Urinary bladder (tissue), 4 donors: ENCODE measurements at places on chromosomes 6 and 20. TPM values are rescaled to one million over a fixed set of nuclear protein-coding genes. Genes with fewer than 3 reads are reported as not detected.

The MAK gene
- polyA plus RNA-seq = 0.06 TPM

The RPL10A gene
- 2,572 TPM for polyA plus RNA-seq

The CRISP2 gene
- not detected for polyA plus RNA-seq

The ASIP gene
- 0.80 TPM for polyA plus RNA-seq

The ADGRF5 gene
- polyA plus RNA-seq = 16.2 TPM

The SLC17A2 gene
- 0.04 TPM for polyA plus RNA-seq

The FAM217A gene
- not detected for polyA plus RNA-seq

GRCh38 chr20:63270606-63271325 is 1.8 kb upstream of the ARFGAP1 start:
- no peak for DNase-seq

DNA sequence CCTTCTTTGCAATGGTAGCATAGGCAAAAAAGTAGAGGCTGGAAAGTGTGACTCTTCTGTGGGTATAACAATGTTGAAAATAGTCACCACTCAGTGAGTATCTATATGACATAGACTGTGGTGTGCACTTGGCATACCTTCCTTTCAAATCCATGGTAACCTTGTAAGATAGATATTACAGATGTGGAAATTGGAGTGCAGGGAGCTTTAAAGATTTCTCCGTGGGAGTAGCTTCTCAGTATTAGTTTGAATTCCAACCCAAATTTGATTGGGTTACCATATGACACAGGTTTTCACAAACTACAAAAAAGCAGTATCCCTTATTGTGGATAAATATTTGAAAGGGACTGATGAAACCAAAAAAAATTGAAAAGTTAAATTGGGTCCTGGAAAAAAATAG is 163.8 kb downstream of the CLVS2 start:
- no peak for DNase-seq

GRCh38 chr6:37827603-37828265 is 8.2 kb downstream of the ZFAND3 start:
- no peak for DNase-seq

GRCh38 chr6:23823421-23823820 is 302.6 kb upstream of the NRSN1 start:
- no peak for DNase-seq

GRCh38 chr20:31560746-31561598 is 44.1 kb upstream of the ID1 start:
- DNase-seq = no peak

DNA sequence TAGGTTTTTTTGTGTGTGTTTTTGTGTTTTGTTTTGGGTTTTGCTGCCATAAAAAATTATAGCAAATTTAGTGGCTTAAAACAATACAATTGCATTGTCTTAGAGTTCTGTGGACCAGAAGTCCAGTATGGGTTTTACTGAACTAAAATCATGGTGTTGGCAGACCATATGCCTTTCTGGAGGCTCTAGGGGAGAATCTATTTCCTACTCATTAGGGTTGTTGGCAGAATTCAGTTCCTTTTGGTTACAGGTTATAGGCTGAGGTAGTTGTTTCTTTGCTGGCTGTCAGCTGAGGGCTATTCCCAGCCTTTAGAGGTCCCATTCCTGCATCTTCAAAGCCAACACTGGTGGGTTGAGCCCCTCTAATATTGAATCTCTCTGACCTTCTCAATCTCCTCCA is 181.3 kb downstream of the IBTK start:
- DNase-seq = no peak

DNA sequence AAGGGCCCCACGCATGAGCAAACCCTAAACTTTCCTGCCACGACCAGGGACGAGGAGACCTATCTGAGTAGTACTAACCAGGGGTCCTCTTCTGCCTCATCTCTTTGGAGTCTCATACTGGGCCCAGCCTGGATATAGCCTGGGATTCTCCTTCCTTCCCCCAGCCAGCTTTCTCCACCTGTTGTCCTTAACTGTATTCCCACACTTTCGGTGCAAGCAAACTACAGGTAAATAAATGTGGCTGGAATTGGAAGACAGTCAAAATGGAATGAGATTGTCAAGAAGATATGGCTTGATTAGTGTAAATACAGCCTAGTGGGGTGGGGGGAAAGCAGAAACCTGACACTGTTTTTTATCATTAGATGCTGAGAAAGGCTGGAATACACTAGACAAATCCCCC is 23.5 kb upstream of the LY86 start:
- DNase-seq = no peak

GRCh38 chr6:167279766-167280446 is 11.2 kb upstream of the UNC93A start:
- DNase-seq = no peak

- DNase-seq = no peak
These were observed 223.0 kb upstream of the LRFN2 start for GRCh38 chr6:40810171-40810570.

- no peak for DNase-seq
These were observed 44.2 kb upstream of the FAM50B start for GRCh38 chr6:3804964-3805363.

DNA sequence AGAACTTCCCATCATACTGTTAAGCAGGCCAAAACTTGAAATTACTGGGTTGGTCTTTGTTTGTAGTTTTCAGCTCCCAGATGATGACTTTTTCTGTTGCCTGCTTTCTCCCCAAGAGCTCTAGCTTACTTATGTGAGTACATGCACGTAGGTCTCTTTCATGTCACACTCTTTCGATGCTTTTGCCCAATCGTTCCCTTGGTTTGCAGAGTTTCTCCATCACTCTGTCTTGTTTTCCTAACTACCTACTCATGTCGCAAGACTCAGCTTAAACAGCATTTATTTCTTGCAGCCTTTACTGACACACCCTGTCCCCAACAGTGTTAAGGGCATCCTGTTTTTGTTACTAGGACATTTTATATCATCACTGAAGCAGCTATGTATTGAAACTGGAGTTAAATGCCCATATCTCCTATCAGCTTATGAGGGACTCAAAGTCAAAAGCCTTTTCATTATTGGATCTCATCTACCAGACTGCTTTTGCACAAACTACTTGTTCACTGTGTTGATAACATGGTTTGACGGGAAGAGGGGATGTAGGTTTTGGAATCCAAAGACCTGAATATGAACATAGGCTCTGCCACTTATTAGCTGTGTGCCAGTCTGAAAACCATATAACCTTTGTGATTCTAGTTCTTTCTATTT is 2.9 kb downstream of the ARG1 start:
- DNase-seq = no peak

DNA sequence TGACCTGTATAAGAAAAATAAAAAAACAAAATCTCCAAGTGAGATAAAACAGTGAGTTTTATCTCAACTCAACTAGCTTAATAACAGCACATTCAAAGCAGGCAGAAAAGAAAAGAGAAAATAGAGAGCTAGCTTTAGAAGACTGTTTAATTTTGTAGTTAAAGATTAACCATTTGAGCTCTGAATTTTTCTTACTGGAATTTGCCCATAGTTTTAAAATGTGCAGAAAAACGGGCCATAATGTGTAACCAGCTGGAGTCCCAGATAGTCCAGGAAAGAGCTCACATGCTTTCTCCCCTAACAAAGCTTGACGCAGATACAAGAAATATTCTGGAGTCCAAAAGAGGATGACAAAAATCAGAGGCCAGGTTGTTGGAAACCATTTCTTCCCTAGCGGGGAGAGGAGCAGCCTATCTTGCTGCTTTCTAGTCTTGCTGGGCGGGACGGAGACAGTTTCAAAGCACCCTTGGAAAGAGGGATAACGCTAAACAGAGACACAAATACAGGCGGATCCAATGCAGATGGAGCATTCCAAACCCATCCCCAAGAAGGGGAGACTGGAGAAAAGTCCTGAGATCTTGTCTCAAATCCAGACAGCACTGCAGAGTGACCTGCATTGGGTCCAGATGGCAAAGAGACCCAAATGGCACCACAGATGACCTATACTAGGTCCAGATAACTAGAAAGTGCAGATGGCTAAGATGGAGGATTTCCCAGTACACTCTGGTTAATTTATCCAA is 16.1 kb downstream of the TTK start:
- DNase-seq = no peak

GRCh38 chr20:48619126-48620101 is 208.4 kb downstream of the PREX1 start:
- DNase-seq = no peak

- no peak for DNase-seq
These were observed 227.4 kb downstream of the TTLL2 start for GRCh38 chr6:167552258-167552630.

- no peak for DNase-seq
These were observed 50.3 kb downstream of the PRR18 start for GRCh38 chr6:166257911-166258318.

DNA sequence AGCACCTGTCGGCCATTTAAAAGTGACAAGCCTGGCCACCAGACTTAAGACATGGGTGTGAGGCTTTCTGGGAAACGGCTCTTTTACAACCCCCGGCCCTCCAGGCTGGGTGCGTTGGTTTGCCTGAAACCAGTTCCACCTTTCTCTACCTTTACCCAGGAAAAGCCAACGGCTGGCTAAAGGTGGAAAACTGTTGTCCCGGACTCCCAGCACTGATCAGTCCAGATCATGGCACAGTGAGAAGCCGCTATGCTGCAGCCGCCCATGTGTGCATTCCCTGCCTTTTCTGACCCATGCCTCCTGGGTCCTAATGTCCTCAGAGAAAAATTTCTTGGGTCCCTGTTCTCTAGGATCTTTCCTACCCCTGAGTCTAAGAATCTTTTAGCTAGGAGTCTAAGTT is 655.7 kb upstream of the HS3ST5 start:
- no peak for DNase-seq

- no peak for DNase-seq
These were observed 467.6 kb downstream of the DHX35 start for GRCh38 chr20:39429726-39430125.

DNA sequence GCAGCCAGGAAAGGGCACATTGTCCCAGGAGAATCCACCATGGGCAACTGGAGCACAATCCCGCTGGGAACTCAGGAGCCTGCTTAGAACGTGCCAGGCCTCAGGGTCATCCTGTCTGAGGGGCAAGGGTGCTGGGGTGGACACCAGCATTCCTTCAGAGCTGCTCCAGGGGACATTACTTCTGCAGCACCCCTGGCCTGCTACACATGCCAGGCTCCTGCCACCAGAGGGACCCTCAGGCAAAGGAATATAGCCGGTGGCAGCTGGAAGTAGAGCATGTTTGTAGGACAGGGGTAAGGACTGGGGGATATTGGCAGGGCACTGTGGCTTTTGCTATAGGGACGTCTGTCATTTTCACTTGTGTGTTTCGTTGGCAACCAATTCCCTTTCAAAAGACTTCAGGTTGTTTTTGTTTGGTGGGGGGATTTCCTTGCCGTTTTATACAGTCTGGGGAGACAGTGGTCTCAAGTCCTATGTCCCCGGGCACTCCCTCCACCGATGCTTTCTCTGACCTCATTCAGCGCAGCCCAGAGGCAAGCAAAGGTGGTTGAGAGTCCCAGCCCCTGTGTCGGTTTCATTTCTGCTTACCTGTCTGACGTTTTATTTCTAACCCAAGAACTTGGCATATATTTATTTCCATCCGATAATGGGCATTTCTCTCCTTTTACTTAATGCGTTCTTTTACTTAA is 130.8 kb downstream of the JPH2 start:
- no peak for DNase-seq

DNA sequence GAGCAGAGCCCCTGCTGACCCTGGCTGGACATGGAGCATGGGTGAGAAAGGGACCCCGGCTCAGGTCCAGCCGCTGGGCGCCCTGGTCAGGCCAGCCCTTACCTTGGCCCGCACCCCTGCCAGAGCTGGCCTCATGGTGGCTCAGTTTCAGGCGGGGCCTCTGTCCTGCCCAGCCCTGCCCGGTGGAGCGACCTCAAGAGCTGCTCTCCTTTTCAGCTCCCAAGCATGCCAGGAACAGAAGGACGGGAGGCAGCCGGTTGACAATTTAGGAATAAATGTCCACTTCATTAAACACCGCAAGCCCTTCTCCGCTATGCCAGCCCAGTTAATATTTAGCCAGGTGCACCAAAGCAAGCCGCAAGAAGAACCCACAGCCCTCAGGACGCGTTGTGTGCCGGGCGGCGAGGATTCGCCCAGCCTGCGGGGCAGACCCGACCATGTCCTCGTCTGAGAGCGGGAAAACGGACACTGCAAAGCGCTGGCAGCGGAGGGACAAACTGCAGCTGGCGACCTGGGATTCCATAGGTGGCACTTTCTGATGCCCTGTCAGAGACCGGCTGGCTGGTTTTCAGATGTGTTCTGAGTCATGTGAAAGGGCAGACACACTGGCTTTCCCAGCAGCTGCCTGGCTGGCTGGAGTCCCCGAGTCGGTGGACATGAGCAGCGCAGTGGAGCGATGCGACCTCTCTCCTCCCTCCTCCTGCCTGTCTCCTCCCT is 221.9 kb downstream of the TTLL2 start:
- no peak for DNase-seq

DNA sequence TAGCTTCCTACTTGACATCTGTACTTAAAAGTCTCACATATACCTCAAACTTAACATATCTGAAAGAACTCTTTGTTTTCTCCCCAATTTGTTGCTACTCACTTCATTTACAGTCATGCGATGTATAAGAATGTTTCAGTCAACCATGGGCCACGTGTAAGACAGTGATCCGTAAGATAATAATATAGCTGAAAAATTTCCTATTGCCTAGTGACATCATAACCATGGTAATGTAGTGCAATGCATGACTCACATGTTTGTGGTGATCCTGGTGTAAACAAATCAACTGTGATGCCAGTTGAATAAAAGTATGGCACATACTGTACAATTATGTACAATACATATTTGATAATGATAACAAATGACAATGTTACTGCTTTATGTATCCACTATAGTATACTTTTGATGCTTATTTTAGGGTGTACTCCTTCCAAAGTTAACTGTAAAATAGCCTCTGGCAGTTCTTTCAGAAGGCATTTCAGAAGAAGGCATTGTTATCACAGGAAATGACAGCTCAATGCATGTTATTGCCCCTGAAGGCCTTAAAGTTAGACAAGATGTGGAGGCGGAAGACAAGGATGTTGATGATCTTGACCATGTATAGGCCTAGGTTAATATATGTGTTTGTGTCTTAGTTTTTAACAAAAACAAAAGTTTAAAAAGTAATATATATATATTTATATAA is 579.0 kb downstream of the EPHA7 start:
- no peak for DNase-seq

DNA sequence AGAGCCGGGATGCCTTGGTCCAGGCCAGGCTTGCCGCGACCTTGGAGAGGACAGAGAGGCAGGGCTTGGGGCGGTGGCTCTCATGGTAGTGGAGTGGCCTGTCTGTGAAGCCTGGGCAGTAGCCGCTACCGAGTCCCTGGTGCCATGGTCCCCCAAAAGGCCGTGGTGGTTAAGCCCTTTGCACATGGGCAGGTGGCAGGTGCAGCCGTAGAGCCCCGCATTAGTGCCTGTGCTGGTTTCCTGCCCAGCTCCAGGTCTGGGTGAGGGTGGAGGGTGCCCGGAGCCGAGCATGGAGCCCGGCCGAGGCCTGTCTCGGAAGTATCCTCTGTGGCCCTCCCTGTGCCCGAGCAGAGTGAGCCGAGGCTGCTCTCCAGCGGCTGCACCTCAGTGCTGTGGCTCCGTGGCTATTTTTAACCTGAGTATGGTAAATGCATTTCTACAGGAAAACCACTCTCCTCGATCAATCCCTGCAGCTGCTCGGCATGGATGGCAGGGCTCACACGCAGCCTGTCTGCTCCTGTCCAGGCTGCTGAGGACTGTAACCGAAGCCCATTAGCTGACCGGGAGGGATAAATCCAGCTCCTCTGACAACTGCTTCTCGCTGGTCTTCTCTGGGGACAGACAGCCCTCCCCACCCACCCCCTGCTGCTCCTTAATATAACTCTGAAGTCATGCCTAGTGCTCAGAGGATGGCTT is 36.3 kb upstream of the GATA5 start:
- no peak for DNase-seq
